ENCODE measurements at places on chromosomes 6 and 20.

- DNase-seq = no peak
These were observed 42.8 kb downstream of the SOBP start for GRCh38 chr6:107532706-107533105.

GRCh38 chr6:160455081-160455480, 106.9 kb downstream of the SLC22A3 start:
- DNase-seq = no peak

DNA sequence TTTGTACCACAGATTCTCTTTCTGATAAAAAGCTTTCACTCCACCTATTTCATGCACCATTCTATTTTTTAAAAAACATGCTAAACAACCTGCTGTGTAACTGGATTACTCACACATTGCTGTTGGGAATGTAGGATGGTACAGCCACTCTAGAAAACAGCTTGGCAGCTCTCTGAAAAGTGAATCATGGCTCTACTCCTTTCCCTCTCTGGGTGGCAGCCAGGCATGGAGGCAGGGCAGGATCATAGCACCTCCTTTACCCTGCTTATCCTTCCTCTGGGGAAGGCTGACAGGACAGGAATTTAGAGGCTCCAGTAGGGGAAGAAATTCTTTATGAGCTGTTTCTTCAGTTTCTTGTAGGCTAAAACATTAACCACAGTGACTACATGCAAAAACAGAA, 6.7 kb upstream of the VNN2 start:
- no peak for DNase-seq

DNA sequence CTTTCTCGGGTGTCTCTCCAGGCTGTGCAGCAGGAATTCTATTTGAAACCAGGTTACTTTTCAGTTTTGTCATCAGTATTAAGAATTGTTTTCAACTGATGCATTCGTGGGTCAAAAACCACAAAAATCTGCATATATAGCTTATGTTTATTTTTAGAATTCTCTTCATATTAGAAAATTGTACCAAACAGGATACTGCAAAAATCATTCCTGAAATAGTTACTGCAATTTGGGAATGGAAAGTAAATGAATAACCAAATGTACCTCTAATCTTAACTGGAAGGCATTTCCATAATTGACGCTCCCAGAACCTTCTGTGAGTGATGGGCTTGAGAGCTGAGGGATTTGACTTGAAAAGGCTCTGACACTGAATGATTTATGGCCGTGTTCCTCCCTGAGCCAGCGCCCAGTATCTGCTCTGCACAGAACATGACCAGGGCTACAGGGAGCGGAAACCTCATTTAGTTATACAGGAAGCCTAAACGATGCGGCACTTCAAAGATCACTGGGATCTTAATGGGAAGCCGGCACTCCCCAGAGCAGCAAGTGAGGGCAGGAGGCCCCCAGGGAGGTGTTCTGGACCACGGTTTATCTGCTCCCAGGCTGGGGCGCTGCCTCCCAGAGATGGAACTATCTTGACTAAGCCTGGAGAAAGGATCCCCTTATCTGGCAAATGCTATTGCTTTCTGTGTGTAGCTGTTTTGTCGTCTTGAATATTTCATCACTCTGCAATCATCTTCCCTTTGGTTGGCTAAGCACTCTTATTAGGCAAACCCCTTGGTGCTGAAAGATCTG, 446.0 kb downstream of the QKI start:
- DNase-seq = no peak

- DNase-seq = no peak
These were observed 19.3 kb downstream of the JPH2 start for GRCh38 chr20:44167736-44168135.

GRCh38 chr6:20811109-20811761, 277.0 kb downstream of the CDKAL1 start:
- DNase-seq = no peak

GRCh38 chr20:13302647-13303450, 81.8 kb downstream of the ISM1 start:
- peak; percentile 30 for DNase-seq

- no peak for DNase-seq
These were observed 759 bp downstream of the CRISP3 start for GRCh38 chr6:49743429-49743828.

- DNase-seq = no peak
These were observed 69.2 kb downstream of the TRAM2 start for GRCh38 chr6:52507557-52508260.

GRCh38 chr6:15672291-15672690, 9.5 kb upstream of the DTNBP1 start:
- no peak for DNase-seq

- no peak for DNase-seq
These were observed 329.8 kb downstream of the KIF16B start for GRCh38 chr20:16243470-16243869.

GRCh38 chr6:110282412-110282811, 75.7 kb downstream of the METTL24 start:
- DNase-seq = no peak

DNA sequence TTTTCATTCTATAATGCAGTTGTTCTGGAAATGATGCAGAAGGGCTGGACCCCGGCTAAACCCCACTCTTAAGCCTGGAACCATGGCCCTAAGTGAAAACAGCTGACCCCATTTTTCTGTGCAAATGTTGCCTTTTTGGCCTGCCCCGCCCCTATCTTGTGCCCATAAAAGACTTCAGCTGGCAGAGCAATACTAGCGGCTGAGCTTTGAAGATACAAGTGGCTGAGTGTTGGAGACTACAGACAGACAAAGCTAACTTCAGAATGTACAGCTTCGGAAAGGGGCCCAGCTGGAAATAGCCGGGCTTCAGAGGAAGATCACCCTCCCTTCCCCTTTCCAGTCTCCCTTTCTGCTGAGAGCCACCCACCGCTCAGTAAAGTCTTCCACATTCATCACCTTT, 258.6 kb upstream of the SPTLC3 start:
- no peak for DNase-seq

DNA sequence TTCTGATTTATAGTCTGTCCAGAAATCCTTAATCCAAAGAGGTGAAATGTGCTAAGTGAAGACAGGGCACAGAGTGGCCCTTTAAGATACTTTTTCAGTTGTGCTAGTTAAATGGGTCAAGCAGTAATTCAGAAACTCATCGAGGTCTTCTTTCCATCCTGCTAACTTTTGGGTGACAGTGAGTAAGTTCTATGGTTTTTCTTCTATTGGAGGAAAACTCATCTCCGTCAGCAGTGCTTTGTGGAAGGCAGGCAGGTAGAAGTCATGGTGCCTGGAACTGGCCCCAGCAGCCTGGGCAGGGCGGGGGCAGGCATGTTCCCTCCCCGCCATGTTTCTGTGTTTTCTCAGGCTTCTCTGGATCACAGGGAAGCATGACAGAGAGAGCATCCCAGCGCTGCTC, 66.5 kb upstream of the SCP2D1 start:
- no peak for DNase-seq

DNA sequence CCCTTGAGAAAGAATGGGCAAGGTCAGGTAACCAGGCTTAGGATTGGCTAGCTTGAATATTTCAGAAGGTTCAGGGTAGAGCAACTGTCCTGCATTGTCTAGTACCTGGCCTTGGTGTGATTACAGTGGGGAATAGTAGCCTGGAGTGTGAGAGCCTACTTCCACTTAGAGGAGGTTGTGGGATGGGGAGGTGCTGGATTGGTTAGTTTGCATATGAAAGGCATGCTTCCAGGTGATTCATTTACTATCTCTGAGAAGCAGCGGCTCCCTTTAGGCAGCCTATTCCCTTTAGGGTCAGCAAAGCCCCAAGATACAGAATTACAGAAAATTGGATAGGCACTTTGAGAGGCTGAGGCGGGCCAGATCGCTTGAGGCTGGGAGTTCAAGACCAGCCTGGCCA, 25.0 kb upstream of the SCGN start:
- no peak for DNase-seq

GRCh38 chr6:65701325-65701724, 5.7 kb downstream of the EYS start:
- DNase-seq = no peak

Data from activated CD8-positive, alpha-beta memory T cell treated with anti-CD3 and anti-CD28 coated beads, Interleukin-2, amount 50 U/mL, for 4 hours (primary cell).